HepG2 (cell line): ENCODE measurements at places on chromosomes 2 and 18. TPM values are rescaled to one million over a fixed set of nuclear protein-coding genes. Genes with fewer than 3 reads are reported as not detected.

TUBB8B gene
- 0.71 and 0.98 TPM in 2 replicates for total RNA-seq

MAIP1 gene
- 72.9 and 90.9 TPM in 2 replicates for total RNA-seq

CBLN2 gene
- total RNA-seq: not detected in 2 replicates

PSMA8 gene
- total RNA-seq: not detected in 2 replicates

C2orf80 gene
- not detected in 2 replicates for total RNA-seq

PDE11A gene
- total RNA-seq: 1.2 and 1.4 TPM in 2 replicates

LIMS2 gene
- 0.90 and 1.0 TPM in 2 replicates for total RNA-seq

ZNF385B gene
- total RNA-seq: 3.3 and 4.0 TPM in 2 replicates

PPM1G gene
- total RNA-seq: 211 and 213 TPM in 2 replicates

MMADHC gene
- 210 and 304 TPM in 2 replicates for total RNA-seq

TTR gene
- 42.2 and 91.3 TPM in 2 replicates for total RNA-seq

ALPI gene
- total RNA-seq: not detected in 2 replicates

RGPD4 gene
- total RNA-seq: not detected in 2 replicates

SESTD1 gene
- 74.4 and 105 TPM in 2 replicates for total RNA-seq

CMPK2 gene
- total RNA-seq: 0.58 and 1.0 TPM in 2 replicates

PRSS56 gene
- total RNA-seq: not detected in 2 replicates
